ENCODE measurements at places on chromosomes 6 and 20.

DNA sequence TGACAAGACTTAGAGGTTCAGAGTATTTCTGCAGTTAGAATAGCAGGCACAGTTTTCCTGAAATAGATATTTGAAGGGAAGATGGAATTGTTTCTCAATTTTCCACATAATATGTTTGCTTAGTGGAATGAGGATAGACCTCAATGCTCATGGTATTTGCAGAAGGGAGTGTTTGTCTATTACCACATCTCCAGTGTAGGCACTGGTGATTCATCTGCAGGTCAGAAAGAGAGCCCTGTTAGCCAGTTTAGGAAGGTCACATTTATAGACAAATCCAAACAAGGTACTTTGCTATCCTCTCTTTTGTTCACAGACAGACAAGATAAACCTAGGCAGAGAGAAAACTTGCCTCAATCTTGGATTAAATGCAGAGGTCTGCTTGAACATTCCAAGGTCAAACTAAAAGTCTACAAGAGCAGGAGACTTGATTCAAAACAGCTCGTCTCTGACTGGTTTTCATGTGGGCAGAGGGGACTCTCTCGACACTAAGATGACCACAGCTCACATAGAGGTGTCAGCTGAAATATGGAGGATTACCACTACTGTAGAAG is 22.8 kb downstream of the ISM1 start:
- no peak for DNase-seq

GRCh38 chr6:72788188-72788587 is 166.3 kb downstream of the KCNQ5 start:
- DNase-seq, result no peak

DNA sequence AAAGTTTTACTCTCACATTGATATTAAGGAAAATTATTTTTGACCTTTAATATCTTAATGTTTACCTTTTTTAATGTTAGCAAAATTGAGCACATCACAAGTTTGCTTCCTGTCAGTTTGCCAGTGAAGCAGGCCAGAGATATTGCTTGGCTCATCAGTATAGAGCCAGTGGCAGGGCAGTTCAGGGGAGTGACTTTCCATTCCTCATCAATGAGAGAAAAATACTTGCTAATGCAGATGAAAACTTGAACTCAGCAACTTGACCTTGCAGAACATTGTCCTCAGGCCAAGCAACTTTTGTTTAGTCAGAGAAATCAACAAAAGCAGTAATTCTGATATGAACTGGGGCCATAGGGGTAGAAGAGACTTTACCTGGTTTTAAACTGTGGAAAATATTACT is 6.9 kb downstream of the TAB2 start:
- DNase-seq, result no peak

DNA sequence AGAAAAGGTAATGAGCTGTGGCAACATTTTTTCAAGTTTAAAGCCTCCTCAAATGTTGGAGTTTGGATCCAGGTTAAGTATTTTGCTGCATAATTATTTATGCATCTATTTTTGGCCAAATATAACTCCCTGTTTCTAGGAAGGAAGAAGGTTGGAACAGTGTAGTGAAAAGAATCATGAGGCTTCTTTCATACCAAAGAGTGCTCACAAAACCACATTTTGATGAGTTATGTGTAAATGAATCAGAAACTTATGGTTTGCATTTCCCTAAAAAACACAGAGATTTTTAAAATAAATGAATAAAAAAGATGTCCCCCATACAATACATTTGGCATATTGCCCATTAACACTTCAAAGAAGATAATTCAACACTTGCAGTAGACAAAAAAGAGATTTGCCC is 246.9 kb upstream of the PRDM1 start:
- no peak for DNase-seq

- DNase-seq, result no peak
These were observed 31.6 kb upstream of the RNF24 start for GRCh38 chr20:4046926-4047325.

DNA sequence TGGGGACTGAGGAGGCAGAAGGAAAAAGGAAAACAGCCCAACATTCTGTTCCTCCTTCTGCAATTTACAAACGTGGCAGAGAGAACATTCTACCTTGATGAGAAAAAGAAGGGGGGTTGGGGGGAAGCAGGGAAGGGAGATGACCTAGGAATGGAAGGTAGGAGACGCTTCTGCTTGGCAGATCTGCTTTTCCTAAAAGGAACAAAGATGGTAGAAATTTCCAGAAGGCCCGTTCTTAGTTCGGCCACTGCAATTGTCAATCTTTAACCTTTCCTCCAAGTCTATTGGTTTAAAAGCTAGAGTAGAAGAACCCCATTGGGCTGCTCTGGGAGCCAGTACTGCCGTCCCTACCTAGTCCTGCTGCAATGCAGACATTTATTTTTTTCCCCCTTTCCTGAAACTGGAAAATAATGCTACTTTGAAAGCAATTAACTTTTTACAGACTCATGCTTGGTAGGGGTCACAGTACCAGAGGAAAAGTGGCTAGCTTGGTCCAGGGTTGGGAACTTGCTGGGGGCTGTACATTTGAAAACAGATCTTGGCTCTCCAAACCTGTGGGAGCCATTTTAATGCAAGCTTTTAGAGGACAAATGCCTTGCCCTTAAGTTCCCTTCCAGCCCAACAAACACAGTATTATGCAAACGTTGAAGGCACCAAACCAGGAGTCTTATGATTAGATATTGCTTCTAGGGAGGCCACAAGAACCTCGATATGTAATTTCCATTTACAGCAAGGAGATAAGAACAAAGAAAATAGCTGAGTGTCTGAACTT is 2.6 kb downstream of the ZMYND8 start:
- DNase-seq, result no peak

- DNase-seq, result no peak
These were observed 119.3 kb downstream of the PDE10A start for GRCh38 chr6:165543781-165544180.

- DNase-seq, result no peak
These were observed 84.2 kb upstream of the BHLHE23 start for GRCh38 chr20:63090682-63091571.

DNA sequence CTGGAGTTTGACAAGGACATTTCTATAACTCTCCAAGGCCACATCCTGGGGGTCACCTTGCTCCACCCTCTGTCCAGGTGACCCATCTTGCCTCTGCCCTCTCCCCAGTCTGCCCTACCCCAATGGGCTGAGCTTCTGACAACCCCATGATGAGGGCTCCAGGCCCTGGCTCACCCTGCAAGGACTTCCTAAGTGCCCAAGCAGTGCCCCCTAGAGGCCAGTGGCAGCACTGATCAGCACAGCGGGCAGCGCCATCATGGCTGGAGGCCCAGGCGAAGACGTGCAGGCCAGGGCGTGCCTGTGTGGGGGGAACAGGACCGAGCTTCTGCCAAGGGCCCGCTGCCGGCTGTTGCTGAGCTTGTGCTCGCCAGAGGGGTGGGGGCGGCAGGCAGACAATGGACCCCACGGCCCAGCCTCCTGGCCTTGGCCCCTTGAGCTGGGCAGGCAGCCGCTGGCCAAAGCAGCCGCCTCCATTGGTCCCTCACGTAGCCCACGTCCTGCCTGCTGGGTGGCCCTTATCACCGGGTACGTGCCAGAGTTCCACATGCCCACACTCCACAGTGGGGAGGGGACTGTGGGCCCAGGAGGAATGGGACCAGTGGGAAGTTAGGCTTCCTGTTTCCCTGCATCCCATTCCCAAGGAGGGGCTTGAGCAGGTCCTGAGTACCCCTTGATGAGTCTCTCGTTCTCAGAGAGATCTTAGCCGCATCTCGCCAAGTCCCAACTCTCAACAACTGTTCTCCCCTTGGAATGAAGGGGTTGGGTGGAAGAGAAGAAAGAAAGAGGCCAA is 64.3 kb downstream of the MRPL14 start:
- DNase-seq, result no peak

DNA sequence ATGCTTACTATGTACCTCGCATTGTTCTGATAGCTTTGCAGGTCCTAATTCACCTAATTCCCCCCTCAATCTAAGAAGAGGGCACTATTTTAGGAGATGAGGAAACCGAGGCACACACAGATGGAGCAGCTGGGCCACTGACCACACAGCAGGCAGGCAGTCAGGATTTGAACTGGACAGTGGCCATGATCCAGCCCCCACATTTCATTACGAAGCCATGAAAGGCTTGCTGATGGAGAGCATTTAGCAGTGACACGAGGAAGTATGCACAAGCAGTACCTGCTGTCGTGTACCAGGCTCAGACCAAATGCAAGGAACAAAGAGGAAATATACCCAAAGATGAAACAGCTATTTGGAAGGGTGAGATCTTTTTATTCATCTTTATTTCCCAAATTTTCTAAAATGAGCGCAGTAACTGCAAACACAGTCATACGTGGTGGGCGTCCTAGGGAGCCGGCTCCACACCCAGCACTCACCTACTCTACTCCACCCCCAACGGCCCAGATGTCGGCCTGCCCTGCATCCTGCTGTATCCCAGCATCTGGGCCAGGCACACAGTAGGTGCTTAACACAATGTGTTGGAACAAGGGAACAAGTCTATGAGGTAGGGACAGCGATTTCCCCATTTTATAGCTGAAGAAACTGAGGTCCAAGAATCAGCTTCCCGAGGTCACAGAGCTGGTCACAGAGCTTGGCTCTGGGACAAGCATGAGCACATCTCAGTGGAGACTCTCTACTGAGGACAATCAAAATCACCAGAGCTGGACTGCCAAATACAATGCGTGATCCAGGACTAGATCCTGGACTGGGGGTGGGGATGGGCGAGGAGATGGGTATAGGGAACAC is 15.0 kb downstream of the PREX1 start:
- no peak for DNase-seq

- DNase-seq, result no peak
These were observed 45.2 kb downstream of the PLCG1 start for GRCh38 chr20:41182296-41183212.

GRCh38 chr6:24440897-24441598 is 38.3 kb downstream of the MRS2 start:
- no peak for DNase-seq

DNA sequence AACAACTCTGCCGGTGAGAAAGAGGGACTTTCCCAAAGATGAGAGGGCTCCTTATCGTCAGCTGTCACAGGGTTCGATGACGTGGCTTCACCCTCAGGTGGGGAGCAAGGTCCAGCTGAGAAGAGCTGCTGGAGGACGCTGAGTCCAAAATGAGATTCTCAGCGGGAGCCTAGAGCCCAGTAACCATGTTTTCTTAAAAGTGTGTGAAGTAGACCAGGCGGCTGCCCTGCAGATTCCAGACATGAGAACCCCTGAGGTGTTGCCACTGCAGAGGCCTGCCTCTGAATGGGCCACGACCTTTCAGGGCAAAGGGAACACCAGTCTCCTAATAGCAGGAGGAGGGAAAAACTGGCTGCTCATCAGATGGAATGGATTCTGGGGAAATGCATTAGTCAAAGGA is 375.1 kb downstream of the BTBD9 start:
- DNase-seq, result no peak

- DNase-seq, result no peak
These were observed 655.1 kb upstream of the CITED2 start for GRCh38 chr6:140029551-140029950.

- DNase-seq, result no peak
These were observed 3.7 kb upstream of the TMEM242 start for GRCh38 chr6:157326979-157327378.

GRCh38 chr6:110656492-110656891 is 158.8 kb downstream of the CDK19 start:
- DNase-seq, result no peak

DNA sequence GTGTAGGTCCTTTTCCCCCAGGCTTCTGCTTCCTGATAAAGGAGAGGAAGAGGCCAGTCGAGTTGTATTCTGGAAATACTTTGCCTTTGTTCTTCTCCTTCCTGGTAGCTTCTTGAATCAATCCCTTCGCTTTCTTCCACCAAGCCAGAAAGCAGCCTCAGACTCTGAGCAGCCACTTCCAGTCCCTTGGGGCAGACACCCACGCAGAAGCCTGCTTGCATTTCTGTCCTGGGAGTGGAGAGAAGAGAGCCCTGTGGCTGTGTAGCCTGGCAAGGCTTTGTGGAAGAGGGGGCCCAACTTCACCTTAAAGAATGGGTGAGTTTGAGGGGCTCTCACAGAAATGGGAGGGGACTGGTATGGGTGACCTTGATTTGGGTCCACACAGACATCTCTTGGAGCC is 211.0 kb upstream of the SSTR4 start:
- DNase-seq, result no peak

GRCh38 chr6:131003488-131004386 is 59.3 kb downstream of the EPB41L2 start:
- no peak for DNase-seq

All from iPS DF 6.9 (cell line).